Dorsolateral prefrontal cortex (tissue), 122 donors: ENCODE measurements at places on chromosomes 3 and 15.

DNA sequence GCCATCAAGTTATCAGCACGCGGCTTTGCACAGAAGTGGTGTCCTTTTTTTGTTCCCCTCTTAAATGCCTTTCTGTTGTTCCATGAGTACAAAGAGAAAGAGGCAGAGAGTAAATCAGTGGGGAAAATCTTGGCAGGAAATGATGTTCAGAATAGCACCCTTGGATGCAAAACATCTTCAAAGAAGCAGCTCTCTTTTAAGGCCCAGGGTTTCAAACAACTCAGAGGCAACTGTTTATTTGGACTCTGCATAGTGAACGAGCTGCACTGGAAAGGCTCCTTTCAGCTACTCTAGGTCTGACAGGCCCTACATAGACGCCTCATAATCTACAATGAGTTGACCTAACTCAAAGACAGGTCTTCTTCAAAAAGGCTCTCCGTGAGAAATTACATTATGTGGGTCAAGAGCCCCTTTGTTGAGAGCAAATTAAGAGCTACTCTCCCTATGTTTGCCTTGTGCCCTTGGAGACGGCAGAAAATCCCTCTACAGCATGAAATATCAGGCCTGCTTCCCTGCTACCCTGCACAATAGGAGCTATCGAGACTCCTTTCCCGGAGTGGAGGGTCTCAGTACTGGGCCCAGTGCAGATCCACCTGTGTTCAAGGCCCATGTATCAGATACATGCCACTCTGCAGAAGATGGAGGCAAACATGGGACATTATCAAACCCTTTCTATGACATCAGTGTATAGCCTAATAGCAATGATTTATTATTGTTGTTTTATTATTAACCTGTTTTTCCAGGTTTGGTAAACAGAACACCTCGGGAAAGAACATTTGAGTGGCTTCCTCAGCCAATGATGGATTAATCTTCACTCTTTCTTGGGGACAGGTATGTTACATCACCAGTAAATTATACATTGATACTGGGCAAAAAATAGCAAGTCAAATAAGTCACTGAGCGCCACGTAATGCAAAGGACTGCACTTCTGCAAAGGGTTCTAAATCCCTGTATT, 53.1 kb downstream of the HEG1 start:
- no peak for DNase-seq

GRCh38 chr3:25178672-25179071, 249.4 kb upstream of the RARB start:
- DNase-seq, result no peak

DNA sequence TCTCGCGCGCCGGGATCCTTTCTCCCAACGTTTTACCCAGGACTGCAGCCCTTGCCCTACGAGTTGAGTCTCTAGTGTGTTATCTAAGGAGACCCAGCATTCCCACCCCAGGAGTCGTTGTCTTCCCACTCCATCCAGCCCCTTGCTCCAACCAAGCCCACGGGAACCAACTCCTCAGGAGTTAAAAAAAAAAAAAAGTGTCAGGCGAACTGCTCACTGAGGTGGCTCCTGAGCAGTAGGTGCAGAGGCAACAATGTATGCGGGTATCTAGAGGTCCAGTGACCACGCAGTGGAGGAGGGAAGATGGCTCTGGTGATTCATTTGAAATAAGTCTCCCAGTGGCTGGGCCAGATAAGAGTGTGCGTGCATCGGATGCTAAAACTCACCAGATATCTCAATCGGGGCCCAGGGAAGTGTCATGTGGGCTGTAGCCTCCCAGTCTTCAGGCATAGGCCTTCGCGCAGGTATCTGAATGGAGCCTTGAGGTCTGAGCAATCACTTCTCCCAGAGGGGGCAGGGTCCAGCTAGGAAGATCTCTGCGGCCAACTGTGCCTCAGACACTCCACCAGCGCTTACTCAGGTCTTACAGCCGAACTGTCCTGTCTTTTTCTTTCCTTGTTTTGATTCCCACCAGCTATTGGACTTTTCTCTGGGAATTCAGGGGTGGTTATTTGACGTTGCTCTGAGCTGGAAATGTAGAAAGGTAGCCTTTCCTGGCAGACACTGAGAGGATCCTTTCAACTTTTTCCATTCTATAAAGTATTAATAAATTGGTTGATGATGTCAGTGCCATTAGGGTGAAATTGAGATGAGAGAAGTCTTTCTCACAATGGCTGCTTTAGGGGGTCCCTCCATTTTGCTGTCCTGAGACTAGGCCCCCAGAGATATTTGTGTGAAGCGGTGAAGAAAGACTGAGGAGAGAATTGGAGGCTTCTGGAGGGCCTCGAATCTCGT, 21.0 kb downstream of the ZIC4 start:
- DNase-seq, result no peak

GRCh38 chr3:41630708-41631107, 331.2 kb downstream of the ULK4 start:
- DNase-seq, result no peak

DNA sequence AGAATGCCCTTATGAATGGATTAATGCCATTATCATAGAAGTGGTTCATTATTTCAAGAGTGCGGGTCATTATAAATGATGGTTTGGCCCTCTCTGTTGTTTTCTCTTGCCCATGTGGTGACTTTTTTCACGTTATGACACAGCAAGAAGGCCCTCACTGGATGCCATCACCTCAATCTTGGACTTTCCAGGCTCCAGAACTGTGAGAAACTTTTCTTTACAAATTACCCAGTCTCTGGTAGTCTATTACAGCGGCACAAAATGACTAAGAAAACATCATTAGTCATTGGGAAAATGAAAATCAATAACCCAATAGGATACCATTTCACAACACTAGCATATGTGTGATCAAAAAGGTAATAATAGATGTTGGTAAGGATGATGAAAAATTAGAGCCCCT, 119.0 kb upstream of the LPP start:
- DNase-seq, result no peak

DNA sequence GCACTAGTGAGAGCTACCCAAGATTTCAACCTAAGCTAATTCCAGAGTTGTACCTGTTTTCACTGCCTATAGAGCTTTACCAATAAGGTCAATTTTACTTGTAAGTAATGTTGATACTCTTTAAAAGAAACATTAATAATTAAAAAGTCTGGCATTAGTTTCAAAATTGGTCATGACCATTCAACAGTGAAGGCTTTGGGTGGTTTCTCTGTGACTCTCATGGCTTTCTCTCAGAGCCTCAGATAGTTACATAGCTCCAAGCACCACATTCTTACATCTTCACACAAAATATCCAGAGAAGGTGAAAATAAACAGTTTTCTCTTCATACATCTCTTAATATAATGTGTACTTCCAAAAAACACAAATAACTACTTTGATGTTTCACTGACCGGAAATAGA, 61.5 kb upstream of the TCF12 start:
- DNase-seq, result no peak

DNA sequence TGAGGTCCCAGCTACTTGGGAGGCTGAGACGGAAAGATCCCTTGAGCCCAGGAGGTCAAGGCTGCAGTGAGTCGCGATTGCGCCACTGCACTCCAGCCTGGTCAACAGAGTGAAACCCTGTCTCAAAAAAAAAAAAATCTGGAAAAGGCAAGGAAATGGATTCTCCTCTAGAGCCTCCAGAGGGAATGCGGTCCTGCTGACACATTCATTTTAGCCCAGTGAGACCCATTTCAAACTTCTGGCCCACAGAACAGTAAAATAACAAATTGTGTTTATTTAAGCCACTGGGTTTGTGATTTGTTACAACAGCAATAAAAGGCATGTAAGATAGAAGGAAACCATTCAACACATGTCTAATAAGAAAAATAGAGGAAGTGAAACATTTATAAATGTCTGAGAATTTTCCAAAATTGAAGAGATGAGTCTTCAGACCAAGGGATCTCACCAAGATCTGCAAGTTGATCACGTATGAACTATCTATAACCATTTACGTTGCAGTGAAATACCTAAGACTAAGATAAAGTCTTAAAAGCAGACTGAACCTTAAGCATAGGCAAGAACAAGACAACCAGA, at the start of gene HTR3E:
TSS of gene HTR3E (plus strand) at position 254 of the 573 bp plus-strand sequence. CDS start 466 bp downstream, outside the sequence.
- DNase-seq, result no peak

- no peak for DNase-seq
Measured at GRCh38 chr3:157443905-157444796, 7.5 kb downstream of the PTX3 start.

DNA sequence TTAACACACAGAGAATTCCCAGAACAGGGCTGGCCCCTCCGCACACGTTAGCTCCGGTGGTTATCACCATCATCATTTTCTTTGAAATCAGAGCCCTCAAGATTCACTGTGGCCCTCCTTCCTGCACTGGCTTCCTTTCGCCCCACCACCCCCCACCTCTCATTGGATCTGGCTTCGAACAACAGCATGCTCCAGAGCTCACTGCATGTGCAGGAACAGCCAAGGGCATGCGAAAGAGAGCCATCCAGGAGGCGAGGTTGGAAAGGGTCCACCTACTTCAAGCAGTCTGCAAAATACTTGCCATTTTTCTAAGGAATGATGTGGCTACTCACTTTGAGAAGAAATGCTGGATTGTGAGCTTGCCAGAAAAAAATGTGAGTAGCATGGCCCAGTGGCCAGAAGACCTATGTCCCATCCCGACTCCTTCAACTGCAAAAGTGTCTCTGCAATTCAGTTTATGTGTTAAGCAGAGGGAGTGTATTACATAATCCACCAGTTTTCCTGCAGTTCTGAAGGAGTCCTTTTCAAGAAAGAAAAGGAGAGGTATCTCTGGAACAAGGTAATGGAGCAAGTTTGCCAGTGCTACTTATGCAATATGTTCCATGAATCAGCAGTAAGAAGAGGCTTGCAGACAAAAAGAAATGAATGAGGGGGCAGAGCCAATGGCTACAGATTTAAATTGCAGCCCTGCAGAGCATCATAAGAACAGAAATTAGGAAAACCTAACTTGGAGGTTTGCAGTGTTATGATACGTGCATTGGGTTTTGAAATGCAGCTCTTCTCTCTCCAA, 92.8 kb downstream of the OCA2 start:
- DNase-seq, result no peak

- DNase-seq, result no peak
Measured at GRCh38 chr3:54659347-54659746, 268.5 kb downstream of the LRTM1 start.

DNA sequence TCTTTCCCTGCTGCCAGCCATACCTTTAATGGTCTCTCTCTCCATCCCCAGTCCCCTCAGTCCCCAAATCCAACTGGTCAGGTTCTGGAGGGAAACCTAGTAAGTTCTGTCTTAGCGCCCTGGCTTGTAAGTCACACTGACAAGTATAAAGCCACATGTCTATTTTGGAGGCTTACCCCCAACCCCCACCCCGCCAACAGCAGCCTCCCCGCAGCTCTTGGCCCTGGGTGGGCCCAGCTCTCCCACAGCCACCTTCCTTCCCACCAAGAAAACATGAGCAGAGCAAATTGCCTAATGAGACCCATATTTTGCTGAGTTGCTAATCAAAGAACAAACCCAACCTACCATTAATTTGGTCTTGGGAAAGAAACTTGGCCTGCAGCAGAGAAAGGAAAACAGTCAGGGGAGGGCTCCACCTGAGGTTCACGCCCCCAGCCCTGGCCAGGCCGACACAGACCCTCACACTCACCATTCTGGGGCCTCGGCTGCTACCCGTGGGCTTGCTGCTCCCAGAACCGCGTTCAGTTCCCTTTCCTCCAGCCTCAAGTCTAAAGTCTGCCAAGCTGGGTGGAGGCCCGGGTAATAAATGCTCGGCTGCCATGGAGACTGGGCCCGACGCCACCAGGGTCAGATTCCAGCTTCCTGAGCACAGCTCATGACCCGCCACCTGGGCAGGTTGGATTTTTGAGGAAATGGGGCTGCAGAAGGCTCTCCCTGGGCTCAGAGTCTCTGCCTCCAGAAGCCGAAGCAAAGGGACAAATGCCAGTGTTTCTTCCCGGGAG, at the start of gene CALML4:
TSS of gene CALML4 (minus strand) at position 557 of the 782 bp plus-strand sequence. CDS start at position 472, 85 bp downstream.
- no peak for DNase-seq

DNA sequence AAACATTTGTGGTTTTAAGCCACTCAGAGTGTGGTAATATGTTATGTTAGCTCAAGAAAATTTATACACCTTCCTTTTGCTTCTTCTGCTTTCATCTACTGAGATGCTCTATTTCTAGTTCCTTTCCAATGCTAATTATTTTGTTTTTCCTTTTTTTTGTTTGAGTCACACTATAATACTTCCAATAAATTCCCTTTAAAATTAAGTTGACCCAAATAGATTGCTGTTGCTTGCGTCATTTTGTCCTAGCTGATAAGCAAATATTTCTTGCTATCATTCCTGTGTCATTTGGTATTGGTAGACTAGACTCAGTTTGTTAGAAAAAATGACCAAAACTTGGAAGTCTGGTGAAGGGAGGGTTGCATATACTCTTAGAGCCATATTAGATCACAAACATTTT, 437.0 kb upstream of the CNTN6 start:
- no peak for DNase-seq

- DNase-seq, result no peak
Measured at GRCh38 chr3:33833408-33834095, 35.1 kb downstream of the PDCD6IP start.

GRCh38 chr15:37824717-37825382, 109.6 kb upstream of the TMCO5A start:
- no peak for DNase-seq

GRCh38 chr3:35183927-35184675, 455.2 kb upstream of the ARPP21 start:
- DNase-seq, result no peak

GRCh38 chr3:142209655-142210054, 15.7 kb downstream of the GK5 start:
- DNase-seq, result no peak

GRCh38 chr15:36661042-36661441, 81.6 kb downstream of the CDIN1 start:
- DNase-seq, result no peak

GRCh38 chr3:128487813-128488635, 5.0 kb downstream of the GATA2 start:
- peak; percentile 51 for DNase-seq

- DNase-seq, result peak; percentile 3
Measured at GRCh38 chr15:68656438-68656739, 77.6 kb downstream of the CORO2B start.

DNA sequence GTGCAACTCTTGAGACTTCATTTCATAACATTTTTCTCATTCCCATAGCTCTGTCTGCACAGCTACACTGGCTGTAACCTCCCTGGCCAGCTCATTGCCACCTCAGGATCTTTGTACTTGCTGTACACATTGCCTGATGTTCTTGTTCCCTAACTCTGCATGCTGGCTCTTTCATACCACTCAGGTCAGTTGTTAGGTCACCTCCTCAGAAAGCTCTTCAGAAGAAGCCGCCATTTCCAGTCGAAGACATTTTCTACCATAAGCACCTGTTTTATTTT, 176.2 kb downstream of the AKAP13 start:
- DNase-seq, result no peak

DNA sequence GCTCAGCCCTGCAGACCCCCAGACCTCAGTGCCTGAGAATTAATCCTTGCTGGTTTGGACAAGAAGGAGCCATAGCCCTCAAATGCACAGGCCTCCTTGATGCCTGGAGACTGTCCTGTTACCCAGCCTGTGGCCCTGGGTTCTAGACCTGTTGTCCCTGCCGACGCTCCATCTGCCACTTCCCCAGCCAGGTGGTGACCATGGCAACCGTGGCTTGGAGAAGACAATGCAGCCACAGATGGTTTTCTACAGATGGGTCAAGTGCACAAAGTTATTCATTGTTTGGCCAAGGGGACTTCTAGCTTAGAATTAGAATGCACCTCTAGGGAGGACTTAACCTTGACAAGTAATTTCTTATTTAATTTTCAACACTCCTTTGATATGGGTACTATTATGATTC, 297.1 kb downstream of the UACA start:
- no peak for DNase-seq
